ENCODE measurements at places on chromosomes 12 and 14.

- no peak for DNase-seq
These were observed 21.4 kb downstream of the FAIM2 start for GRCh38 chr12:49882248-49882850.

DNA sequence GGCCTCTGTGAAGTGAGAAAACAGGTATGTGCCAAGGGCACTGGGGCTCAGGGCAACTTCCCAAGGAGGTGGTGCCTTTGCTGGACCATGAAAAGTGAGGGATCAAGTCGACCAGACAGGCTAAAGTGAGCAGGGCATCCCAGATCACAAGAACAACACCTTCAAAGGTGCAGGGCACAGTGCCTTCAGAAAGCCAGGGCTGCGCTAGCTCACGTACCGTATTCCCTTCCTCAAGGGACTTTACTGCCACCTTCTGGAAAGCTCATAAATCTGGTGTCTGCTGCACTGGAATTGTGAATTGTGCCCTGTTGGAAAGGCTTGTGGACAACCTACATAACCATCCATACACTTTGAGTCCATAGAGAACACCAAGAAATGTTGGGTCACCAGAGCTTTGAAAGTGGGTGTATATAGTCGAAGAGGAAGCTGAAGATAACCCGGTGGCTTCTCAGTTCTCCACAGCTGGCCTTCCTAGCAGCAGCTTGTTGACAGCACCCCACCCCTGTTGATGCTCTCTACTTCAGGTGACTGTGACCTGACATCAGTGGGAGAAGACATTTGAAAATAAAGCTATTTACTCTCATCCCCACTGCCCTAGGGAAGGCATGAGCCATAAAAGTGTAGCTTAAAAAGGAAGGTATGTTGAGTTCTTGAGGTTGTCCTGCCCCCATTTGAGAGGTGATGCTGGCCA lies 24.5 kb downstream of the FIGNL2 start:
- DNase-seq, result peak; percentile 76

GRCh38 chr12:109053382-109054123 lies 1.2 kb downstream of the USP30 start:
- DNase-seq, result peak; percentile 7

- no peak for DNase-seq
These were observed 28.6 kb downstream of the TPH2 start for GRCh38 chr12:71967211-71967610.

DNA sequence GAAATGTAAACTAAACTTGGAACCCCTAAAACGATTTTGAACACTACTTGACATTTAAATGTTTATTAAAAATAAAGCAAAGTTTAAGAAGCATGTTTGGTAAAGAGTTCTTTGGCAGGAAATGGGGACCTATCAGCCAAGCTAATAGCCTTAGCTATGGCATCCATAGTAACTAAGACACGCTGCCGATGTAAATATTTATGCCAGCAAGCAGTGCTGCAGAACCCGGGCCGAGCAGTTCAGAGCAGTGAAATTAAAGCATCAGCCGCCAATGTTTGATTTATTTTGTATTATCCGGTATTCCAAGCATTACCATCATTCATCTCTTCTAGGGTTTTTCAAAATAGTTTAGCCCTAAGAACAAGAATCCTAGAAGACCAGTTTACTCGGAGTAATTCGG lies 61.6 kb downstream of the PPP2R5C start:
- DNase-seq, result peak; percentile 32

- DNase-seq, result peak; percentile 96
These were observed 14.1 kb downstream of the DRAM1 start for GRCh38 chr12:101891462-101891971.

DNA sequence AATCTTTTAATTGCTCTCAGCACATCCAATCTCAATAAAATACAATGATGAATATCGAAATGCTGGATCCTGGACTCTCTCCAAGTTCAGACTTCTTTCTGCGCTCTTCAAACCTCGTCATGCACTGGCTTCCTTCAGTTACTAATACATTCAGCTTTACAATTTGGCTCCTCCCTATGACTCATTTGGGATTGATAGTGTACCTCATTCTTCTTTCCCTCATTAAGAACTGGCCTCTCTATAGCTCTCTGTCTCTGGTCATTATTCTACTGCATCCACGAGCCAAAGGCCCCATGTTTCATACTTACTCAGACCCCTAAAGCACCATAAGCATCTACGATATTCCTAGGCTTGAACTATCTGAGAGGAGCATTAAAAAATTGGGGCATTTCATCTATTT lies 4.9 kb downstream of the TSPAN8 start:
- no peak for DNase-seq

DNA sequence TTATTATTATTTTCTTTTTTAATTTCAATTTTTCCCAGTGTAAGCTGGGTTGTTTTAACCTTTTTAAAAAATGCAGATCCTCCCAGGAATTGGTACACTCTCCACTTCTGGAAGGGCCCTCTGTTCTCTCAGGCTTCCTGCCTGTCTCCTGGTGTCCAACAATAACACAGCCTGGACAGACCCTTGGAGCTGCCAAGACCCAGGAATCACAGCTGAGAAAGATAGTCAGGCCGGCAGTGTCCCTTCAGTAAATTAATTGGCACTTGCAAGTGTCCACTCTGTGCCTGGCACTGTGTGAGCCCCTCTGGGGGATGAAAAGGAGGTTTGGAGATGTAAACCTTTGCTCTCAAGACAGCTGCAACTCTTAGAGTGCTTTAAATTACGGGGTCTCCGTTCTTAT lies 113.3 kb downstream of the SMOC1 start:
- DNase-seq, result no peak

GRCh38 chr12:91918431-91918830 lies 227.2 kb downstream of the BTG1 start:
- no peak for DNase-seq

GRCh38 chr12:106348411-106348810 lies 9.1 kb upstream of the POLR3B start:
- DNase-seq, result no peak

GRCh38 chr14:39339003-39339402 lies 93.2 kb downstream of the FBXO33 start:
- no peak for DNase-seq

- DNase-seq, result peak; percentile 49
These were observed 13.3 kb upstream of the EIF4B start for GRCh38 chr12:52992699-52993557.

DNA sequence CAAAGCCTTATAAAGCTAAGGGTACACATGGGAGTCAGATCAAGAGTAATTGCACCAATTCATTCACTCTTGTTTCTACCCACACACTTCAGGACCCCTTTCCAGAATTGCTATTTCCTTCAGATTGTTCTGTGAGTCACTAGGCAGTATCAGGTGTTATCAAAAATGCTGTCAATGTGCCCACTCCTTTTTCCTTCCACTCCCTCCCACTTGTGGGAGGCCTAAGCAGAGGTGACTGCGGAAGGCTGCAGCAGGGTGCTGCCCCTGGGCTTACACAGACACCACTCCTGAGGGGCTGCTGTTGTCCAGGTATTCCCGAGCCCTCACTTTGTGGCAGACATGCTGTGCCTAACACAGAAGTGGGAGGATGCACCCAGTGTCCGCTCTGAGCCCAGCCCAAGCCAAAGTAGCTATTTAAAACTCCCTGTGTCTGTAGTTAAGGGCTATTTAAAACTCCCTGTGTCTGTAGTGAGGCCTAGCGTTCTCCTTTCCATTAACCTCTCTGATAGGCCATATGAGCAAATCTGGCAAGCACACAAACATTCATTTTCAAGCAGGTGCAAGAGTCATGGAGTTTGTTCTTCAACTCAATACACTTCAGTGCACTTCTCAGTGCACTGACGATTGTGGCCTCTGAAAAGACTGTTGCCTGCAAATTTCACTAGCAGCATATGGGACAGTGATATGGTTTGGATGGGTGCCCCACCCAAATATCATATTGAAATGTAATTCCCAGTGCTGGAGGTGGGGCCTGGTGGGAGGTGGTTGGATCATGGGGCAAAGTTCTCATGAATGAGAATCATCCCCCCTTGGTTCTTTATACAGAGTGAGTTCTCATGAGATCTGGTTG lies 117.8 kb downstream of the PHLDA1 start:
- no peak for DNase-seq

All from EH (cell line).